ENCODE measurements at places on chromosomes 11 and 22.

DNA sequence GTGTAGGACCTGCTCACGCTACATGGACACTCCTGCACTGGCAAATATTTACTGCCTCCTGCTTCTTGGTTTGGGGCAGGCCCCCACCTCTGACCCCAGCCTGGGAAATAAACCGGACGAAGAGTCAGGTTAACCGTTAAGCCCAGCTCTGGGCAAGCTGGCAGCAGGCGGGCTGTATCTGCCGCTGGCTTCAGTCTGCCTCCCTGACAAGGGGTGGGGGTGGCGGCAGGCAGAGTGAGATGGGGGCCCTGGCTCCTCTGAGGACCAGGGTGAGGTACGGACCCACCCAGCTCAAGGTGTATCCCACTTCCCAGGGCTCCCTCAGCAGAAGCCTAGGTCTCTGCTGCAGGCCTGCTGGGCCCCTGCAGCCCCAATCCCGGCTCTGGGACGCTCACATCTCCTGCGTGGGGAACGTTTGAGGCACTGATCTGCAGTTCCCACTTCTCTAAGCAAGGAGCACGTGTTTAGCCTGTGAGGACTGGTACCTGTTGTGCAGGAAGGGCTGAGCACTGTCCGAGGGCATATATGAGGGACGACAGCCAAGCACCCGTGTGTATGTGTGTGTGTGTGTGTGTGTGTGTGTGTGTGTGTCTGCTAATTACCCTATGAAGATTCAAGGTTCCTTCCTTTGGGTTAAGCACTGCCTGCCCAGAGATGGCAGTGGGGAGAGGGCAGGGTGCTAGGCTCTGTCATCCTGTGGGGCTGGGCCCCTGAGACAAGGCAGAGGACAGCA is 1.1 kb upstream of the LRRC75B start:
- no peak for DNase-seq

DNA sequence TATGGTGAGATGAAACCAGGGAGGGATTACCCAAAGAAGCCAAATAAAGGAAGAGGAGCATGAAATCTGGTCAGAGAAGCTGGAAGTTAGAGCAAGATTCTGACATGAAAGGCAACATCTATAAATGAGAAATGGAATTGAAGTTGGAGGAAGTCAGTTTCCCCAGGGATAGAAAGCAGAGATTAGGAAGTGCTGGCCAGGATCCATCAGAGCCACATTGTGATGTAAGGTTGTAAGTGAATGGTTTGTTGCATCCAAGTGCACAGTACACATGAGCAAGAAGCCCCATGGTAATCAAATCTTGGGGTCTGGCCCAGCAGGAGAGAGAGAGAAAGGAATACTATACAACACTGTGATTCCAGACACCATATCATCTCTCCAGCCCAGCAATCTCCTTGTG is 6.6 kb upstream of the NLRP10 start:
- DNase-seq = no peak

GRCh38 chr11:47131136-47131535 is 45.5 kb downstream of the ARFGAP2 start:
- no peak for DNase-seq

DNA sequence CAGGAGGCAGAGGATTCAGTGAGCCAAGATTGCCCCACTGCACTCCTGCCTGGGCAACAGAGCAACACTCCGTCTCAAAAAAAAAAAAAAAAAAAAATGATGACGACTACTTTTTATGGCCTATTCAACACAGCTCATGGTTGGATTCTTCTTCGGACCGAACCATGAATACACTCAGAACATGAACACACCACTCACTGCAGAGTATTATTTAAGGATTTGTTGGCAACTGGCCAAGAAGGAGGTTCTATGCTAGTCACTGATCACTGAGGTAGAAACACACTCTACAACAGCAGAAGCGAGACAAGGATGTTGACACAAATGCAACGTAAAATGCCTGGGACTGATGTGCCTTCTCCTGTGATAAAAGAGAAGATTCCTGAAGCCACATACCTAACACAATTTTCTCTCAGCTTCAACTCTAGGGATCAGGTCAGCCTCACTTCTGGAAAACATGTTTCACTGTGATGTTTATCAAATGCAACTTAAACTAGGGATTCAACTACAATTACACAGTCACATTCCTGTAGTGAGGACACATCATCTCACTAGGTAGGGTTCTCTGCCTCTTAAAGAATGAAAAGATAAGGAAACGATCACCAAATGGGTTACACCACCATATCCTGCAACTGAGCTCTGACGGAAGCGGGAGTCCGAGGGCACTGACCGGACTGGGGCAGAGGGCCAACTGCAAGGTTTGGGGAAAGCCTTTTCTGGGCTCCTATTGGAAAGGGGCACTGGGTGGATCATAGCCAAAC is 82.5 kb downstream of the SGSM3 start:
- DNase-seq = no peak

DNA sequence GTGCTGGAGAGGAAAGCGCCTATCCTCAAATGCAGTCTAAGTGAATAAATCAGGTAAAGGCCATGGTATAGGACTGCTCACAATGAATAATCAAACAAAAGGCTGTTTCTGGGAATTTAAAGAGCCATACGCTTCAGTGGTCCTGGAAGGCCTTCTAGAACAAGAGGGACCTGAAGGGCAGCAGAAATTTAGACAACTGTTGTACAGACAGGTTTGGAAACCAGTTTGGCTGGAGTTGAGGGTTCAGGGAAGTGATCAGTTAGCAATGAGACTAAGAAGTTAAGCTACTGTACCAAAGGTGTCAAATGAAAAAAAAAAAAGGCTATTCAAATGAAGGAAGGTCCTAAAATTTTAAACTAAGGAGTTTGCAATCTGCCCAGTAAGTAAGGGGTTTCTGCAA is 56.6 kb upstream of the SCUBE2 start:
- no peak for DNase-seq

DNA sequence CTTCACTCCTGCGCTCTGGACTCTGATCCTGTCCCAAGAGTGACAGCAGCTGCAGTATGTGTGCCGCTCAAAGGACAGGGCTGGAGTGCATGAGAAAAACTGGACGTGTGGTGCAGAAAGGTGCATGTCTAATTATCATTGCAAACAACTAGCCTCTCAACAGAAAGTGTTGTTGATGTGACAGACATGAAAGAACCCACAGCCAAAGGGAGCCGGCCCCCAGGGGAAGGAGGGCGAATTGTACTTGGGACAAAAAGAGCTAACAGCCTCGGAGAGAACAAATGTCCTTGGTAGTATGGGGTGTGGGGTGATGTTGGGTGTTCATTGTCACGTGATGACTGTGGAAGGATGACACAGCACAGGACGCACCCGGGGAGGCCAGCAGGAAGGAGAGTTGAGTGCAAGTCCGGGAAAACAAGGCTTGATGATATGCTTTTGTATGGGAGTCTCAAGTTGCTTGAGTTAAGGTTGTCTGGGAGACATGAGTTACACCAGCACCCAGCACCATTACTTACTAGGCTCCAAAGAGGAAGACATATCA is 325.5 kb downstream of the NTM start:
- no peak for DNase-seq

DNA sequence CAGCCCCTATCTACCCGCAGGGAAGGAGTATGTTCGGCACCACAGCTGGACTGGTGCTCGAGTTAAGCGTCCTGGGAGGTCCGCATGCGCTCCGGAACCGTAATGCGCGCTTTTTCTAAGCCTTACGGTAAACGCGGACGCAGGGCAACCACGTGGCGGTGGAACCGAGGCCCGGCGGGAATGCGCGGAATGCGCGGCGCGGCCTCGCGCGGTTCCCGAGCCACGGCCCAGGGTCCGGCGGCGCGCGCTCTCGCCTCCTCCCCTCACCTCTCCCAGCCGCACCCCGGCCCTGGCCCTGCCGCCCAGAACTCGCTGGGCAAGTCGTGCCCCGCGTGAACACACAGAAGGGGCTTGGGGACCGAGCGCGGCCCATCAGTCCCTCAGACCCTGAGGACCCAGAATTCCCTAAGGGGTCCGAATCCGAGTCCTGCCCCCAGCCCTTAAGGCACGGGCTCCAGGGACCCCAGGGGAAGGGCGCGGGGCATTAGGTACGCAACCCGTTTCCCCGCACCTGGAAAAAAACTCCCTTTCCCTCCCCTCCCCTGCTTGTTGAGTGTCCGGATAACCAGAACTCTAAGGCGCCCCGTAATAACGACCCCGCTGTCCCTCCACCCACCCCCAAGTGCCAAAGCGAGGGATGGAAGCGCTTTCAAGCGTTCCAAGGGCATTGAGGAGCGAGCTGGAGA is 4.3 kb upstream of the CCND1 start:
- DNase-seq = peak; percentile 69

GRCh38 chr22:43867839-43868635 is 5.7 kb upstream of the SULT4A1 start:
- peak; percentile 64 for DNase-seq

DNA sequence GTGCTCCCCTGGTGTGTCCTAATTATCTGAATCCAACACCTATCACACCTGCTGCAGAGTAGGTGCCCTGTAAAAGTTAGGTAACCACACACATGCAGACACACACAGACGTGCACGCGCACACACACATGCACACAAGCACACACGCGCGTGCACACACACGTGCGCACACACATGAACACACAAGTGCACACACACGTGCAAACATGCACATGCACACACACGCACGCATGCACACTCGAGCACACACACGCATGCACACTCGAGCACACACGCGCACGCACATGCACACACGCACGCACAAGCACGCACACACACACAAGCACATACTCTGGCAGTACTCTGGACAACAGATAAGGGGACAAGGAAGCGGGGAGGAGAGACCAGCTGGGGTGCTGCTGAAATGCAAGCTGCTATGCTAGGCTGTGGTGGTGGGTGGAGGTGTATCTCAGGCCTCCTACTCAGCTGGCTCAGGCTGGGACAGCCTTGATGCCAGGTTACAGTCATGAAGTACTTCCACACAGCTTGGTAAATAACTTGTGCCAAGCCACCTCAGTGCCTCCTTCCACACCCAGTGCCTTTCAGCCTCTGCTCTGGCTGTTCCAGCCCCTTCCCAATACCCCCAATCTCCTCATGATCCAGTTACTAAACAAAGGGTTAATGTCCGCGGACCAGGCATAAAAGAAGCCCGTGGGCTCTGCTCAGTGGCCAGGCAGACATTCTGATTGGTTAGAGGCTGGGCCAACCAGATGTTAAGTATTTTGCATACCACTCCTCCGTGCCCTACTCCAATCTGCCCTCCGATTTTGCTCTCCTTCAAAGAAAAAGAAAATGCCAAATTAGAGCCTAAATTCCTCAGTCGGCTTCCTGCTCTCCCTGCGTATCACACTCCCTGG is 374.1 kb downstream of the TENM4 start:
- DNase-seq = no peak

GRCh38 chr11:36371590-36371989 is 75.5 kb downstream of the PRR5L start:
- no peak for DNase-seq

GRCh38 chr11:18332891-18333290 is 10.5 kb downstream of the GTF2H1 start:
- DNase-seq = no peak

DNA sequence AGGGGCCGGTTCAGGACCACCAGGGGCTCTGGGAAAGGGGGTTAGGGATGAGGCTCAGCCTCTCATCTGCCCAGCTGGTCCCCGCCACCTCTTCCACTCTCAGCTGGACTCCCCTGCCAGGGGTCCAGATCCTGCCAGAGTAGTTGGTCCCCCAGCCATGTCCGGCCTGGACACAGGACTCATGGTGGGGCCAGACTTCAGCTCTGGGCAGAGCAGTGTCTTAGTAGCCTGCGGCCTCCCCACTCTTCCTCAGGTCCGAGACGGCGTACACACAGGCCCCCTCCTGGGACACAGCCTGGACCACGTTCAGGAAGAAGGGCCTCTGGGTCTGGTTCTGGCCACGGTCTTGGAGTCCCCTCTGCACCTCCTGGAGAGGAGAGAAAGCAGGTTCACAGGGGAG is 25.1 kb downstream of the GGT5 start:
- DNase-seq = no peak

DNA sequence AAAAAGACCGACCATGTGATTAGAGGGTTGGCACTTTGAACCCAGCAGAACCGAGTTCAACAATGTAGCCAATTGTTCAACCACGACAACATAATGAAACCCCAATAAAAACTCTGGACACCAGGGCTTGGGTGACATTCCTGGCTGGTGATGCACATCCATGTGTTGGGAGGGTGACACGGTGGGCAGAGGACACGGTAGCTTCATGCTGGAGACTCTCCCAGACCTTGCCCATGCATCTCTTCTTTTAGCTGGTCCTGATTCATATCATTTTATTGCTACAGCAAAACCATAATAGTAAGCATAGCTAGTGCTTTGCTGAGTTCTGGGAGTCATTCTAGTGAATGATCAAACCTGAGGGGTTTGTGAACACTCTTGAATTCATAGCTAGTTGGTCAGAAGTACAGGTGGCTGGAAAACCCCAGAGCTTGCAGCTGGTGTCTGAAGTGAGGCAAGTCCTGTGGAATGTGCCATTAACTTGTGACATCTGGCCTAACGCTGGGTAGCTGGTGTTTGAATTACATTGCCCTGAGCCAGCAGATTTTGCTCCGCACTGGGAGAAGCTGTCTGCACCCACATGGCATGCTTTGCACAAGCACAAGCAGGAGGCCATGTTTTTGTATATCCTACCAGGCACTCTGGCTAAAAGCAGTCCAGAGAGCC is 14.0 kb downstream of the RPUSD4 start:
- DNase-seq = no peak

DNA sequence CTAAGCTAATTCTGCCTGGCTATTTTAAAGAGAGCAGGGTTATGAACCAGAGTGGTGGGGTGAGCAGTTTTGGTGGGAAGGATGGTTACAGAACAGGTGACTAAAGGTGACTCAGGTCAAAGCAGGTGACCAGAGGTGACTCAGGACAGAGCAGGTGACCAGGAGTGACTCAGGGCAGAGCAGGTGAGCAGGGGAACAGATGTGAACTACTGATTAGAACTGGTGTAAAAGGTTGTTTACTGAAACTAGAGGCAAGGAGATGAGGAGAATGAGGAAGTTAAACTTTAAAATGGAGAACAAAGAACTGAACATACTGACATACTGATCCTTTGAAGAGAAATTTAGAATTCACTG is 15.4 kb upstream of the HYLS1 start:
- DNase-seq = no peak

DNA sequence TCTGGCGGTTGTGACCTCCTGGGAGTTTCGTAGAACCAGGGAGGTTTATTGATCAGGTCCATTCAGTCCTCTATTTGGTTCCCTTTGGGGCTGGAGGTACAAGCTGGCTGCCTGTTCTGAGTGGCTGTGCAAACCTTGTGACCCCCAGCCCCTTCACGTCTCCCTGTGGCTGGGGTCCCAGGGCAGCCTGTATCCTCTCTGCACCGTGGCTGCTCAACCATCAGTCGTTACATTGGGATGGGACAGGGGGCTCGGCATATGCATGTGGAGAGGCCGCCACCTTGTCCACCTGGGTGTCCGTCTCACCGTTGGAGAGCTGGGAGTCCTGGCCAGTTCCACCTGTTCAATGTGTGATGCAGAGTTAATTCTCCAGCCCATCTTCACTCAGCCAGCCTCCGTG is 195.7 kb downstream of the TBC1D22A start:
- DNase-seq = no peak
